NCI-H226 (cell line): ENCODE measurements at places on chromosomes 13 and 19.

DNA sequence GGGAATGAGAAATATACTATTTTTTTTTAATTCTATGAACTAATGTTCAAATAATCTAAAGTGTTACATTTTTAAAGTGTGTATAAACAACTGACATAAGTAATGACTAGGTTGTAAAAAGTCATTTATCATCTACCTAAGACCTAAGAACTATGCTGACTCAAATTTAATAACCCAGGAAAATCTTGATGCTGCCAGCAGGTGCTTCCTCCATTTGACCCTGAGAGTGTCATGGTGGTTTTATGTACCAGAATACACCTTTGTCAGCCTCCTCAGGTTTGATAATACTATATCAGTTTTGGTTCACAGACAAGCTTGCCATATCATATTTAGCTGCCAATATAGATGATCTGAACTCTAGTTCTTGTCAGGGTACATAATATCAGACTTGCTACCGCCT lies 1151.2 kb downstream of the PCDH17 start:
- no peak for DNase-seq

DNA sequence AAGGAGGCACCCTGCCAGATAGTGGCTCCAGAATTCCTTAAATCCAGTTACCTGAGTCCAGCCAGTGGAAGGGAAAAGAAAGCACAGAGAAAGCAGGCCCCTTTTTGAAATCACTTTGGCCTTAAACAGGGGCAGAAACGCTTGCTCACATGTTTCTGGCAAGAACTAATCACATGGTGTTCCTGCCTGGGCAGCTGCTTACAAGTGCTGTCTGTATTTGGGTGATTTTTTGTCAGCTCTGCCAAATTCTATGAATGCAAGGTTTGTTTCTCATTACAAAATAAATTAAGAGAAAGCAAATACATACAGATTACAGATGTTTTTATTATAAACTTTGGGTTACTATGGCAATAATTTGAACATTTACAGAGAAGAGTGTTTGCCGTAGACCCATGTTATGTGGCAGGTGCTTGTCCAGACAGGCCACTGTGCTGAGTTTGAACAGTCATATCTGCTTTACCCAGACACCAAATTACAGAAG lies 1237.8 kb downstream of the SLITRK5 start:
- no peak for DNase-seq

- no peak for DNase-seq
Measured at GRCh38 chr13:98781045-98781444, 28.6 kb upstream of the SLC15A1 start.

DNA sequence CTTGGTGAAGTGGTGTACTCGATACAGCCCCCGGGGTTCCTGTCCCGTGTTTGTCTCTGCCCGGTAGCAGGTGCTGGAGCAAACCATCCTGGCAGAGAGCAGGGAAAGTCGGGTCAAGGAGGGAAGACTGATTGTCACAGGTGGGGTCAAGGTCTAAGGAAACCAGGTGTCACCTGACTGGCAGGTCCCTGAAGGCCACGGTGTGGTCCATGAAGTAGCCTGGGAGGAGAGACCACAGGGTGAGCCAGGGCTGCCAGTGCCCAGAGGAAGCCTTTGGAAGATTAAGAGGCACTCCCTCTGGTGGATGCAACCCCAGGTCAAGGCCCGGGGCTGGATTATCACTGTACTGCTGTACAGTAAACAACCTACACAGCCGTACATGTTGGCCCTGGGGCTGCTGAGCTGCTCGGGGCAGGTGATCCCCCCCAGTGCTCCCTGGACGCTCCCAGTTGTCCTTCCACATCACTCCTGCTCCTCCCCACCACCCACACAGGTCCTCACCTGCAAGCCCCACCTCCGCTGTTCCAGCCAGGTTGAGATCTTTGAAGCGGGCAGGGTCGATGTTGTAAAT lies 6.0 kb upstream of the CCER2 start:
- DNase-seq = no peak

DNA sequence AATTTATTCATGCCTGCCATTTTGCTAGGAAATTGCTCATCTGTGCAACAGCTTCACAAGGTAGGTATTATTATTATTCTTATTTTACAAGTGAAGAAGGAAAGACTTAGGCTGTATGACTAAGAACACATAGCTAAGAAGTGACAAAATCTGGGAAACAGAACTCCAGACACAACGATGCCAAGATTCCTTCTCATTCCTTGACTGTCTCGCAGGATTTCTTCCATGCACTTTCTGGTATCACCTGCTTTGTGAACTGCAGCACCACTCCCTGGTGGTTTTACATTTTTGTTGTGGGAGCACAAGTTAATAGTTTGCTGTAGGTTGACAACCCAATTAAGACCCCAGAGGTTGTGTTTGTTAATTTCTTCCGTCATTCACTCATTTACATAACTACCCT lies 188.5 kb downstream of the LACC1 start:
- peak; percentile 88 for DNase-seq

GRCh38 chr13:52703482-52703881 lies 36.1 kb downstream of the CNMD start:
- DNase-seq = no peak

GRCh38 chr19:34145741-34146202 lies 26.5 kb upstream of the LSM14A start:
- DNase-seq = peak; percentile 9

GRCh38 chr19:40469011-40469410 lies 2.2 kb downstream of the SPTBN4 start:
- no peak for DNase-seq

DNA sequence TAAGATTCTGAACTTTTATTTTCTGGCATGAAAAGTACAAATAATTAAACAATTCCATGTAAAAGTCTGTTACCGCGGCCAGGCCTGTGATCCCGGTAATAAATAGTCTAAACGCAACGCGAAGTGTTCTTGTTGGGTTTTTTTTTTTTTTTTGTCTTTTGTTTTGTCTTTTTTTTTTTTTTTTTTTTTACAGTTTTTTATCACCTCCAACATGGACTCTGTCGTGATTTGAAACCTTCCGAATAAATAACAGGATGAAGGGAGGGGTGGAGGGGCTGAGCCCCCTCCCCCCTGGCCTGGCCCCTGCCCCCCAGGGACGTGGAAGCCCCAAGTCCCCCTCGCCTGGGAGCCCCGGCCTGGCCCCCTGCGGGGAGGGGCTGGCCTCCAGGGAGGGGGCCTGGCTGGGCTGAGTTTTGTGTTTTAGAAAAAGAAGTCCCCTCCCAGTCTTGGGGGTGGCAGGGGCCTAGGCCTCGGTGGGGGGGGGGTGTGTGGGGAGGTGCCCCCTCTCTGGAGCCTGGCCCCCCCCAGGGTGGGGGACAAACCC lies 16.0 kb downstream of the PRKCSH start:
- DNase-seq = no peak

- peak; percentile 20 for DNase-seq
Measured at GRCh38 chr19:23554548-23554947, 132.5 kb downstream of the ZNF675 start.

DNA sequence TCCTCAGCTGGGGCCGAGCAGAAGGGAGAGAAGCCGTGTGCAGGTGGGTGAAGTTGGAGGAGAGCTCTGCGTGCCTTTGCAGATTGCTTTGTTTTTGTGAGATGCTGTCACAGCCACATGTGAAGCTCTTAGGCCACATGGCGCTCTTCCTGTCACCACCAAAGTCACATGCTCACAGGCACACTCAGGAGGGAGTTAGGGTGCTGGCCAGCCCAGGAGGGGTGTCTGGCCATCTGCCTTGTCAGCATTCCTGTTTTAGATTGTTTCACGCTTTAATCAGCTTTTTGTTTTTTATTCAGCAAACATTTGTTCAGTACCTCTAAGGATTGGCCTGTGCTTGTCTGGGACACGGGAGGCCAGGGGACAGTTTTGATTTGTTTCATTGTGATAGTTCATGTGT lies 21.9 kb downstream of the GPATCH1 start:
- no peak for DNase-seq

- no peak for DNase-seq
Measured at GRCh38 chr19:51034704-51035103, at the start of gene KLK12. TSS of gene KLK12 (minus strand) at chr19:51035002. CDS start at chr19:51034621, 381 bp downstream.

DNA sequence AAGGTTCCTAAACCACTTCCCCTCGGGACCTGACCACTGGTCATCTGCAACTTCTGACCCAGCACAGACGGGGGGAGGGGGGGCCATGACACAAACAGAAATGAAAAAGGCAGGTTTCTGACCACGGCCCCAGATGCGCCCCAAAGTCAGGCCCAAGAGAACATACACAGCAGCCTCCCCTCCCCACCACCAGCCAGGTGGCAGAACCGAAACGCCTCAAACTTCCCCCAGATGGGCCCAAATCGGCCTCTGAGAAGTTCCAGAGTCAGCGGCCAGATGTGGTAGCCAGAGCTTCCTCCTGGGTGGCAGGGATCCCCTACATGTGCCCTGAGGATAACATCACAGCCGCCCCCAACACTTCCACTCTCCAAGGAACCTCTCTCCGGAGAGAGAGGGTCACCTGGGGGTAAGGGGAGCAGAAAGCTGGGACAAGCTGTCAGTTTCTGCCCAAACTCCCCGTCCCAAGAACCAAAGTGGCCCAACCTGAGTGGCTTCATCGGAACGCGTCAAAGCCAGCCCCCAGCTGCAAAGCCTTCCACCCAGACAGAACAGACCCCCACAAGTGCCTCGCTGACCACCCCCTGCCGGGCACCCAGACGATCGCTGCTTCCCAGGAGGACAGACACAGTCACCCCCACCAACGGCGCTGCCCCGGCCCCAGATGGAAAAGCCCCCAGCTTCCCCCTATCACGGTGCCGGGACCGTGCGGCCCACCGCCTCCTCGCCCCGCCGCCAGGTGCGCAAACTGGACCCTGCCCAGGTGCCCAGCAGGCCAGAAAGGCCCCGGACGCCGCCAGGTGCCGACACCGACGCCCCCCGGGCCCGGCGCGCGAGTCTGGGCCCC lies 800 bp downstream of the ELL start:
- DNase-seq = no peak

- peak; percentile 55 for DNase-seq
Measured at GRCh38 chr13:46165485-46166223, 16.3 kb downstream of the LCP1 start.

DNA sequence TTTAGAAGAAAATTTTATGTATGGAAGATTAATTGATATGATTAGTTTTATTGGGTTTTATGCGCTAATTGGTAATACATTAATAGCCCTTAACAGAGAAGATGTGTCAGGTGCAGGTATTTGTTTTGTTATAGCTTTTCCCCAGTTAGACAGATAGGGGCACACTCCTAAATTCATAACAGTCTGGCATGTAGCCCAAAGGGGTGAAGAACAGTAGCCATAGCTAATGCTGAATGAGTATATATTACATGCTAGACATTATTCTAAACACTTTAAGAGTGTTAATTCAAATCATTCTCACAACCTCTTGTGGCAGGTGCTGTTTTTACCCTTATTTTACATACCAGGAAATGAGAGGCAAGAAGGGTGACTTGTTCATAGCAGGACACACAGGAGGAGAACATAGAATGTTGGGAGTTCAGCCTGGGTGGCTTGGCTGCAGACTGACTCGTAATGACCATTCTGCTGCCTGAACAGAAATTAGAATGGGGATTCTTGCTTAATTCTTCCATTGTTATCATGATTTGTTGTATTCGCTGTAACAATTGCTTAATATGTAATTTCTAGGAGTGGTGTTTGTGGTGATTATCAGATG lies 20.1 kb downstream of the PCCA start:
- DNase-seq = no peak

GRCh38 chr19:55075371-55075998 lies at the start of gene EPS8L1:
TSS of gene EPS8L1 (plus strand) at chr19:55075869. CDS start at chr19:55076445, 576 bp downstream.
- peak; percentile 20 for DNase-seq

DNA sequence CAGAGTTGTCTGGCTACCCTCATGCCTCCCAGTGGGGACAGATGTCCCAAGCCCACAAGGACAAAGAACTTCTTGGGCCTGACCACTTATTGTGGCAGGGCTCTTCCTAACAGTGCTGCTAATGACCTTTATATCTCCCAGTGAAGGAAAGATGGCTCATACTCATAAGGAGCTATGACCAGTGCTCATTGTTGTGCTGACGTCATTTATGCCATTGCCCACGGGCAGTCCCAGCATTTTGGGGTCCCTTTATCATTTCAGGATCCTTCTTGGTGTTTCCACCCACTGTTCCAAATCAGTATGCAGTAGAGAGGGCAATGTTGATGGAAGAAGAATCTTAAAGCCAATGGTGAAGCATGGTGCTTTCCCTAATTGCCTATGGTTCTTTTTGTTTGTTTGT lies 1640.0 kb upstream of the PRR20A start:
- no peak for DNase-seq

GRCh38 chr13:78602561-78603239 lies 652 bp downstream of the POU4F1 start:
- DNase-seq = no peak

- DNase-seq = no peak
Measured at GRCh38 chr13:84784443-84785153, 902.3 kb upstream of the SLITRK1 start.

GRCh38 chr19:726993-727956 lies 18.5 kb downstream of the PALM start:
- DNase-seq = no peak

DNA sequence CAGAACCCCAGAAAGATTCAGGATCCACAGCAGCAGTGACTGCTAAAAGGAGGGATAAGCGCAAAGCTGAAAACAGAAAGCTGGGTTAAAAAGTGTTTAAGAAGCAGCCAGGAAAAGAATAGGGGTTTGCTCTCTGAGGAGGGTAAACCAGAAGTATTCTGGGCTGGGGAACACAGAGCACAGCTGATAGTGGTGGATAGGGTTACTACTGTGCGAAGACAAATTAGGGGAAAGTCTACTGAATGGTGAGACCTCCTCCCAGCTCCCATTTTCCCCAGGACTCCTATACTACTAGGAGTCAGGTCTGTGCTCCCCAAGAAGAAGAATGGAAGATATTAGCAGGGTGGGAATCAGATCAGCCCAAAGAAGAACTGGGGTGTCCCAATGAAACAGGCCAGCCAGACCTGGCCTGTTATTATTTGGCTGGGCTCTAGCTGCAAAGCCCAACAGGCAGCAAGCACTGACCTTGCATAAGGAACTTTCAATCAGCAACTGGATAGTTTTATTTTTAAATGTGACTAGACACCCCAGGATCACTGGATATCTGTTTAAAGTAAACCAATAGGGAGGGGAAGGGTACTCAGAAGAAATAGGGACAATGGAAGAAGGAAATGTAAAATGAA lies 43.5 kb upstream of the SERTM1 start:
- no peak for DNase-seq
